Amygdala (tissue), 56 donors: ENCODE measurements at places on chromosomes 2 and 18.

DNA sequence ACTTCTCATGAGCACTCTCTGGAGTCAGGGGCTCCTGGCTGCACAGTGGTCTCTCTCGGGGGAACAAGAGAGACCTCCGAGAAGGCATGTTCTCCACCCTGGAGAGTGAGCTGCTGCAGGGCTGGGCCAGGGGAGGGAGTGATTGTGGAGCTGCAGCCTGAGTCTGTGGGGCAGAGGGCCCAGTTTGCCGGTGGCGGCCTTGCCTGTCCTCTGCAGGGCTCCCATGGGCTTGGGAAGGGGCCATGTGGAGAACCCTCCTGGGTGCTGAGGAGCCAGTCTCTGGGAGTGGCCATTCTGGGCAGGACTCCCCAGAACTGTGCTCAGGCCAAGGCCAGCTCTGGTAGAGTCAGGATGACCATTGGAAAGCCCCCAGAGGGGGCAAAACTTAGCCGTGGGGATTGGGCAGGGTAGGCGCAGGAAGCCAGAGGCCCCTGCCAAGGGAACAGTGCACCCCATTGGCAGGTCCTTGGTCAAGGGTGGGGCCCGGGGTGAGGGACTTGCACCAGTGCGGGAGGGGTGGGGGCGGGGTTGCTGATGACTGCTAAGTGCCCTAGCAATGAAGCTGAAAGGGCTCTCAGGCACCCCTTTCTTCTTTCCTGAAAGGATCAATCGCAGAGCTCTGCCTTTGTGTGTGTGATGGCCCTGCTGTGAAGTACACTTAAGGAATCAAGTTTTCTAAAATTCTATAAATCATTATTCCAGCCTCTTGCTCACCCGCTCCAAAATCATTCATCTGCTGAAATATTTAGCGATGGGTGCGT, 69.7 kb upstream of the BOD1L2 start:
- no peak for DNase-seq

DNA sequence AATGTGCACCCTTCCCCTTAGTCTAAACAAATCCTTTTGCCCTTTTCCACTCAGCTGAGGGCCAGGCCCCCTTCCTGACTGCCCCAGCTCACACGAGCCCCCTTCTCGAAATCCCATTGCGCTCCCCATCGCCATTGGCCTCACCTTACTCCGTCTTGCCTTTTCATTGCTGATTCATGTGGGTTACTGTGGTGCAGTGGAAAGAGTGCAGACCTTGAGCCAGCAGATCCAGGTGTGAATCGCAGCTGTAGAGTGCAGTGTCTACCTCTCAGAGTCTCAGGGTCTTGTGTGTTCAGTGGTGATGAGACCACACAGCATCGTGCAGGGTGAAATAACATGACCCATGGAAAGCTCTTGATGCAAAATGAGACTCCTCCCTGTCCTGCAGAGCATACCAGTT, 132.4 kb upstream of the APCDD1 start:
- DNase-seq = no peak

DNA sequence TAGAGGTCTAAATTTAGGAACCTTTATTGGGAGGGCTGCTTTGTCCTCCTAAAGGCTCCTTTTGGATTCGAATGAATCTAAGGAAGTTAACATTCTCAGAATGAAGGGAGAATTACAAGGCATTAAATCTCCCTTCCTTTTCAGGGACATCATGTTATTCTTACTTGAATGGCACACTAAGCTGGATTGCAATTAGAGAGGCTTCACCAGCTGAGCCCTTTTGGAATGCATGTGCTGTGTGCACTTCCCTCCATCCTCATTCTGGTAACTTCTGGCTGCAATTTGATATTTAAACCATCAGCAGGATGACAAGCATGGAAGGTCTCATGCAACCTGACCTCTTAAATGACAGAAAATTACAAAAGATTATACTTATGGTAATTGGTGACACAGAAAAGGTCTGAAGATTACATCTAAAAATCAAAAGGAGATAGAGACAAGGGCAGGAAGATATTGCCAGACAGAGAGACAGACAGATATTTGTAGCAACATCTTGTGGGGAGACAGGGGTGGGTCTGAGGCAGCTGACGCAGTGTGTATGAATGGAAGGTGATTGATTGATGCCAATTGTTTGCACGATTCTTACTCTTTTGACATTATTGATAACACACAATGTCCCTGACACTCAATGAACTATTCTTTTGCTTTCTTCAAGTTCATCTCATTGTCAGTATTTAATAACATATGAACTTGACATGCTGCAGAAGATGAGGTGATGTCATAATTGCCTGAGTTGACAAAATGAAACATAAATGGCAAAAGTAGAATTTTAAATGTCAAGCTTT, 570.8 kb upstream of the GYPC start:
- DNase-seq = no peak

DNA sequence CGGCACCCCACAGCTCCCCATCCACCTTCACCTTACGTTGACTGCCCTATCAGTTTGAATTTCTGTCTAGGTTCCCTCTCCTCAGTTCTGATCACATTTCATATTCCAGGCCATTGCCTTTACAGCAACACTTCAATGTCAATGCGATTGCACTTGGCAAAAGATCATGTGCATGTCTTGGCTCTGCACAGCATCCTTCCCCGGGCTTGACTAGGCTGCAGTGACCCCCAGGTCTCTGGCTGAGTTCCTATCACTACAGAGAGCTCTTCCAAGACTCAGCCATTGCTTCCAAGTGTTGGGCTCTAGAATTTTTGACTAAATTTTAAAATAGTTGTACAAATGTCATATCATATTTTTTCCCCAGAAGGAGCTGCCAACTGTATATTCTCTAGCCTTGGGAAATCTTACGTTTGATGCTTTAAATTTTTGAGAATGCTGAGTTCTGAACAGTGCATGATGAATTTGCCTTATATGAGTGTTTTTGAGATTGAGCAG, 103.8 kb upstream of the NEDD4L start:
- no peak for DNase-seq

DNA sequence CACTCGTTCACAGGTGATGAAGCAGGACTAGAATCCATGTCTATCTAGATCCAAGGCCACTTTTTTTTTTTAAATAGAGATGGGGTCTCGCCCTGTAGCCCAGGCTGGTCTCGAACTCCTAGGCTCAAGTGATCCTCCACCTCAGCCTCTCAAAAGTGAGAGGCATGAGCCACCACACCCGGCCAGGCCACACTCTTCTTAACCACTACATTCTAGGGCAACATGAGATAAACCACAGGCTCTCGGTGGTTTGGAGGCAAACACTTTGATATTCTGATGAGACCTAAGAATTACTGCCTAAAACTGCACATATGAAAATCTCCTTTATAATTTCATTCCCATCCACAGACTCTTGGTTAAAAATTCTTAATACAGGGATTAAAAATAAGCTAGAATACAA, 51.8 kb downstream of the USP34 start:
- DNase-seq = no peak

GRCh38 chr2:200159357-200159707, 147.2 kb upstream of the SPATS2L start:
- DNase-seq = no peak

DNA sequence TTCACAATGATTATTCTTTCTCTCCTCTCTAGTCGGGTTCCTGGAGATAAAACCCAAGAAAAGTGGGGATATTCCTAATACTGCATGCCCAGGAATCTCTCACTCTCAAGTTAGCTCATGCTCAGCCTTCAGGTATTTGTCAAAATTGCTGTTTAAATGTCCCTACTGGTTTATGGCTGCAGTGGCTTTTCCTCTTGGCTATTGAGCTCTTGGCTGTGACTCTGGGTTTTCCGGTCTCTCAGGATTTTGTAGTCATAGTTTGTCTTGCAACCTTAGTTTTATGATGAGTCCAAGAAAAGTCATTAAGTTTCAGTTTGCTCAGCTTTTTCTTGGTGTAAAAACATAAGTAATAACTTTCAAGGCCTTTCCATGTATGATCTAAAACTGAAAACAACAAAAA, 820.7 kb upstream of the HS6ST1 start:
- no peak for DNase-seq

- DNase-seq = no peak
Observed at GRCh38 chr2:37740164-37740739, 68.8 kb upstream of the CDC42EP3 start.

DNA sequence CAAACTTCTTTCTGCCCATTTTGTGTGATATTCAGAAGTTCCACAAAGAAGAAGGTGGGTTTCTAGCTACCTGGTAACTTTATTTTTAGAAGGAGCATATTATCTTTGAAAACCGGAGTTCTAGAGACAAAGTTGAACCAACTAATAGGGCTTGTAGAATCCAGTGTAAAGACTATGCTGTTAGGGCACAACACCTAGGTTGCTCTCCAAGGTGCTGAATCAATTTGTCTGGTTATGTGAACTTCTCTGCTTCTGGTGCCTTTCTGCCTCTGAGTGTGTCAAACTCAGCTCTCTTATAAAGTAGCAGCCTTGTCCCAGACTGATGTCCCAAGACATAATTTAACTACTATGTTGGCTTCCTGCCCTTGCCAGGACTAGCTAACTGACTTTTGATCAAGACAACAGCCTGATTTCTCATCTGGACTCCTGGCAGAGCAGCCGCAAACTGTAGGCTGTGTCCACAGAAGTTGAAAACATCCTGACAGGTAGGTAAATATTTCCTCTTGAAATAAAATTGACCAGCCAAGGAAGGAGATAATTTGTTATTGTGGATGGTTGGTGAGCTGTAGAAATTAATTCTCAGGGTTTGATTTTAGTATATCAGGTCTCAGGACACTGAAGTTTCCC, 119.4 kb downstream of the CYRIA start:
- DNase-seq = no peak

DNA sequence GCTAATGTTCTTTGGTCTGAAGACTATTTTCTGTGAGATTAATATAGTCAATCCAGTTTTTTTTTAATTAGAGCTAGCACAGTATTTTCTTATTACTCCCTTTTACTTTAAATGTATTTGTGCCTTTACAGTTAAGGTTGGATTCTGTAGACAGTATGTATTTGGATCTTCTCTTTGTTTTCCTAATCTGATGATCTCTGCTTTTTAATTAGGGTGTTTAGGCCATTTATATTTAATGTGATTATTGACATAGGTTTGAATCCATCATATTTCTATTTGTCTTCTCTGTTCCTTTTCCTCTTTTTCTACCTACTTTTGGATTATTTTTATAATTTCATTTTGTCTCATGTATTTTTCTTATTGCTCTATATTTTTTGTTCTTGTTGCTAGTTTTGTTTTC, 437.7 kb downstream of the CPS1 start:
- no peak for DNase-seq

DNA sequence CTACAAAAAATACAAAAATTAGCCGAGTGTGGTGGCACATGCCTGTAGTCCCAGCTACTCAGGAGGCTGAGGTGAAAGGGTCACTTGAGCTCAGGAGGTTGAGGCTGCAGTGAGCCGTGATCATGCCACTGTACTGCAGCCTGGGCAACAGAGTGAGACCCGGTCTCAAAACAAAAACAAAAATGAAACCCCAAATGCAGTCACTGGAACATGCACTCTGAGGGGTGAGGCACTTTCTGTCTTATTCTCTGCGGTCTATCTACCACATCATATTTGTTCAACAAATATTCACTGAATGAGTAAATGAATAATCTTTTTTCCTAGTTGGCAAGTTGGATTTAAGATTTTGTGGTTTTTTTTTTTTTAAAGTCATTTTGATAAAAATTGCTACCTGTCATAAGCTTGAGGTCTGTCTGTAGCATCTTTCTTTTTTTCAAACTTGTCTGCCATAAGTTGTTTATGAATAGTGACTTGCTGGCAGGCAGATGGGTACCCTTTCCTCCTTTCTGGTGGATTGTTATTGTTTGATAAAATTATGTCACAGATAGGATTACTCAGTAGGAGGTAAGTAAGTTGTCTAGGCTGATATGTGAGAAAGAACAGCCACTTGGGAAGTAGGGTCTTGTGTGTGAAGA, 11.8 kb downstream of the CHRNA1 start:
- no peak for DNase-seq

DNA sequence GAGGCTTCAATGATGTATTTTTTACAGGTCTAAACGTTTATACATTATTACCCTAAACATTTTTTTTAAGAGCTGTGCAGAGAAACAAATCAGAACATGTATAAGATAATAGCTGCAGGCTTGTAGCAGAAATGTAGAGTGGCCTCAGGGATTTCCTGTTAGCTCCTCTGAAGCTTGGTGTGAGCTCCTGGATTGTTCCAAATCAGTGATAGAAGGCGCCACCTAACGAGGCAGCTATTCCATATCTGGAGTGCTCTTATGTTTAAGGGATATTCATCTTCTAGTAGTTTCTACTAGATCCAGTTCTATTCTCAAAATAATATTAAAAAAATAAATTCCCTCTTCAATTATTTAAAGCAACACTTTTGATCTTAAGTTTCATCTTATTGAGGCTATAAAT, 93.1 kb downstream of the LRP1B start:
- no peak for DNase-seq

GRCh38 chr2:185757356-185757755, 18.8 kb downstream of the FSIP2 start:
- no peak for DNase-seq

DNA sequence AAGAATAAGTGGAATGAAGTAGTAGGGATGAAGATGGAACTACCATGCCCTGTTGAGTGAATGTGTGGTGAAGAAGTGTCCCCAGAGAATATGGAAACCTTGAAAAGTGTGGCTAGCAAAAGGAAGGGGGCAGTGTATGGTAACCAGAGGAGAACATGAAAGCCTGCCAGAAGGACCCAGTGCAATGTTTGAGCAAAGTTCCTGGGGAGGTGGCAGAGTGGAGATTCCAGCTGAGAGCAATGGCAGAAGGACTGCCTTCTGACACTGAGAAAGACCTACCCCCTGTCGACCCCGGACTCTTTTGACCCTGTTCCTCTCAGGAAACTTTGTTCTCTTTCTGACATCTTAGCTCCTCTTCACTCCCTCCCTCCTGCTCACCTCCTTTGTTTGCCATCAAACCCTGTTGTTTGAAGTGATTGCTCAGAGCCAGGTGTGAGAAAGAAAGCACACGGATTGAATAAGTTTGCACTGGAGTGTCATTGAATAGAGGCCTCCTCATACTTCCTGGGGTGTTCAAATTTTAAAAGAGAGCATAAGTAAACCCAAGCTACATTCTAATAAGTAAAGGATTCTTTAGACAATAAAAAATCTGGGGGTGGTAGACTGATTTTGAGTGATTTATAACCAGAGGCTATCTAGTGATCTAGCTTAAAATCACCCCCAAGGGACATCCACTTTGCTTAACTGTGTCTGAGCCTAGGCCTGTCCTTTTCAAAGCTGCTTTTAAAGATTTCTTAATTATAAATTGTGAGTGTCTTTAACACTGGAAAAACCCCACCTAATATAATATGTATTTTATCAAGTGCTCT, 57.1 kb downstream of the TRIB2 start:
- no peak for DNase-seq

DNA sequence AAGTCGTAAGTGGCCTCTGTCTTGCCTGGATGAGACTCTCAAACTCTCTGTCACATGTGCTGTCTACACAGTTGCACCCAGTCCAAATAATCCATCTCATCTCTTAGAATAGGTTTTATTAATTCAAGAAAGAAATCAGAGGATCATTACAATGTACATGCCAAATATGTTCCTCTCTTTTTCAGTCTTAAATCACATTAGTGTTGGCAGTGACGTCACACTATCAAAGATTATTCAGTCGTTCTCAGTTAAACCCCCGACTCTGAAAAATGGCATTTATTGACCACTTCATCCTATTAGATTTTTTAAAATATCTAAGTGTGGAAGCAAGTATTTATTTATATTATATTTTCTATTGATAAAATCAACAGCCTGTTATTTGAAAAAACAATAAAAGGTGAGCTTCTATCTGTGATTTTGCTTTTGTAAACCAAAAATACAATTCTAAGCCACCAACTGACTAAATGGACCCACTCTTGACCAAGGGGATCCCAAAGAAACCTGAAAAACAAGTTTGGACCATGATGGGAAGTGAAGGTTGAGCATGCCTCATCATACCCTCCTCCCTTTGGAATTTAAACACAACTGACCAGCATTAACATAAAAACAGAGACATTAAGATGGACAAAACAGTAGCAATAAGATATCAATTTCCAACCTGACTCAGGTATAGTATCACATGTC, 1894.4 kb upstream of the LRRTM1 start:
- DNase-seq = no peak
